ENCODE measurements at places on chromosomes 3 and 15. TPM values are rescaled to one million over a fixed set of nuclear protein-coding genes. Genes with fewer than 3 reads are reported as not detected.

The CDV3 gene
- polyA plus RNA-seq = 153 TPM

The ECE2 gene
- 0.16 TPM for polyA plus RNA-seq

The RARRES1 gene
- 11.2 TPM for polyA plus RNA-seq

The CAMKV gene
- polyA plus RNA-seq = 0.14 TPM

The RTP3 gene
- not detected for polyA plus RNA-seq

The SLC25A20 gene
- 18.8 TPM for polyA plus RNA-seq

The LRRC31 gene
- polyA plus RNA-seq = 0.11 TPM

The ASB14 gene
- polyA plus RNA-seq = 0.63 TPM
